ENCODE measurements at places on chromosomes 16 and 17. TPM values are rescaled to one million over a fixed set of nuclear protein-coding genes. Genes with fewer than 3 reads are reported as not detected.

DNA sequence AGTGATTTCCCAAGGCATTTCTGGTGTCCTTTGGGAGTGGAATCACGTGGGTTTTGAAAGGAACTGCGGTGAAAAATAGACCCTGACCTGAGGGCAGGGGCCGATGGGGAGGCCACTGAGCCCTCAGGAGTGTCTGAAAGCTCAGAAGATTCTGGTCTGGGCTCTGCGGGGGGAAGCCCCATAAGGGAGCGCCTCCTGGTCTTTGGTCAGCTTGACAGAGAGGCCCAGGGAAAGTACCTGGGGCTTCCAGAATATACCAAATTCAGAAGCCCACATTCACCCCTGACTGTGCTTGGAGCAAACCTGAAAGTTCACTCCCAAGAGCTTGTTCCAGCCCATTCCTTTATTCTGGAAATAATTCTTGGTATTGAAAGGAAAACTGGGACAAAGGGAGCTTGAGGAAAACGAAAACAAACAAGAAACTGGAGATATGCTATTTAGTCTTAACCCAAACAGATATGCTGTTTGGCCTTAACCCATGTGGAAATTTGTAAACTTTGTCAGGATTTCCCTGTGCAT, 23.2 kb upstream of the NAGLU start:
- no peak for DNase-seq

GRCh38 chr17:60729854-60730253, 52.2 kb downstream of the BCAS3 start:
- no peak for DNase-seq

Gene TOM1L1
- 16.4 TPM for total RNA-seq

Gene GLYR1
- total RNA-seq = 86.6 TPM

Gene AXIN1
- 19.4 TPM for total RNA-seq

GRCh38 chr17:61551255-61551742, 39.7 kb downstream of the NACA2 start:
- DNase-seq = no peak

DNA sequence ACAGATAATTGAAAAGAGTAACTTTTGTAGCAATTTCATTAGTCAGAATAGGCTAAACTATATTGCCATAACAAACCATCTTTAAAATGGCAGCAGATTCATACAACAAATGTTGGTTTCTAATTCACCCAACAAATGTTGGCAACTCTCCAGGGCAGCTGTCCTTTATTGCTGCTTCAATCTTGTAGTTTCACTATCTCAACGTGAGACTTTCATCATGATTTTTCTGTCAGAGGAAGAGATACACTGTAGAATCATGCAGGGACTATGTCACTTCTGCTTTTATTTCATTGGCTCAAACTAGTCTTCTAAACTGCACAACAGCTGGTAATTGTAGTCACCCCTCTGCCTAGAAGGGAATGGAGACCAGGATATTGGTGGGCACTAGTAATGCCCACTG, 174.2 kb downstream of the TANC2 start:
- DNase-seq = no peak

- DNase-seq = no peak
These were observed 6.0 kb downstream of the NAGPA start for GRCh38 chr16:5027575-5028235.

GRCh38 chr17:58538811-58539409, 24.5 kb upstream of the MTMR4 start:
- no peak for DNase-seq

GRCh38 chr16:67163164-67163998, 1.2 kb upstream of the HSF4 start:
- DNase-seq = no peak

Gene SMIM5
- total RNA-seq = 0.42 TPM

GRCh38 chr17:21251337-21252010, 1.7 kb downstream of the NATD1 start:
- DNase-seq = no peak

- no peak for DNase-seq
These were observed 647.7 kb upstream of the SOX9 start for GRCh38 chr17:71472809-71473789.
